ENCODE measurements at places on chromosomes 13 and 19.

DNA sequence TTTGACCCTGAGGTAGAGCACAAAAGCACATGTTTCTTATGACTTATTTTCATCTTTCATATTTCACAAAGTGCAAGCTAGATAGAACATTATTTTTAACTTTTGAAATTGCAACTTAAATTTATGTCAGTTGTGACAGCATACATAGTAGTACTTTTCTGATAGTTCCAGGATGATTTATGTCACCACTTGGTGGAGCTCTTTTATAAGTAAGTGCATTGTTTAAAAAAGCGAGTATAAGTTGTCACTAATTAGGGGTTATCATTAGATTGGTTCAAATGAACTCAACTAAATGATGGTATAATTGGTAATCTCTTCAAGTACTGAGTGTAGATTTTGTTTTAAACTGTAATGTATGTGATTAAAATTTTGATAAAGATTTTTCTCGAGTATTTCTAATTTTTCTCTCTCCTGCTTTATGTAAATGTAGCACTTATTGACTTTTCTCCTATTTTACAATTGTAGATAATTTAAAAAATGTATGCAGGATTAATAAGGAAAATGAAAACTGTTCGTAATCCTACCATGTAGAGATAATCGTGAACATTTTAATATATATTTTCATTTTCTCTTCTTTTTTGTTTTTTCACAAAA lies 31.1 kb downstream of the RB1 start:
- DNase-seq: peak; percentile 33

DNA sequence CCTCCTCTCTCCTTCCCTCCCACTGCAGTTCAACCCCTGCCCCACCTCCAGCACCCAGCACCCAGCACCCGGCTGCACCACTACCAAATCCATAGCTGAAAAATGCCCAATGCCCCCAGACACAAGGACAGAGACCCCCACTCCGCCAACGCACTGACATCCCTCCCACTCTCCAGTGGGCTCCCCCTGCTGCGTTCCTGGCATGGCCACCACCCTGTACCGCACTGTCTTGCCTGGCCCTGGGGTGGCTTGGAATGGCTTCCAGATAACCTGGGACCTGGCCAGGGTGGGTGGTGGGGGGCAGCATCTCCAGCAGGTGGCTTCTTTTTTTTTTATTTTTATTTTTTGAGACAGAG lies 5.8 kb upstream of the MKNK2 start:
- DNase-seq: no peak

- DNase-seq: no peak
Measured at GRCh38 chr13:54347531-54347930, 1318.9 kb downstream of the OLFM4 start.

DNA sequence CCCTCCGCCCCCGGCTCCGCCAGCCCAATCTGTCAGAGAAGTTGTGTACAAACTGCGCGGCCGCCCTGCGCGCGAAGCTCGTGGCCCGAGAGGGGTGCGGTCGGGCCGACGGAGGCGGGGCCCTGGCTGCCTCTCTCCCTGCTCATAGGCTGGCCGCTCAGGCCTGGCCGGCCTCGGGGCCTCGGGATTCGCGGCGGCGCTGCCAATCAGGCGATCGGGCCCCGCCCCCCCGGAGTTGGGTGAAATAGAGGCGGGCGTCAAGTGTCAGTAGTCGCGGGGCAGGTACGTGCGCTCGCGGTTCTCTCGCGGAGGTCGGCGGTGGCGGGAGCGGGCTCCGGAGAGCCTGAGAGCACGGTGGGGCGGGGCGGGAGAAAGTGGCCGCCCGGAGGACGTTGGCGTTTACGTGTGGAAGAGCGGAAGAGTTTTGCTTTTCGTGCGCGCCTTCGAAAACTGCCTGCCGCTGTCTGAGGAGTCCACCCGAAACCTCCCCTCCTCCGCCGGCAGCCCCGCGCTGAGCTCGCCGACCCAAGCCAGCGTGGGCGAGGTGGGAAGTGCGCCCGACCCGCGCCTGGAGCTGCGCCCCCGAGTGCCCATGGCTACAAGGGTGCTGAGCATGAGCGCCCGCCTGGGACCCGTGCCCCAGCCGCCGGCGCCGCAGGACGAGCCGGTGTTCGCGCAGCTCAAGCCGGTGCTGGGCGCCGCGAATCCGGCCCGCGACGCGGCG lies at the start of gene KLF5:
KLF5 (plus strand) TSS at position 270 of the 724 bp plus-strand sequence; CDS start at position 593, 323 bp downstream.
- peak; percentile 89 for DNase-seq

GRCh38 chr19:55305983-55306562 lies 19.1 kb downstream of the TMEM150B start:
- DNase-seq: no peak

DNA sequence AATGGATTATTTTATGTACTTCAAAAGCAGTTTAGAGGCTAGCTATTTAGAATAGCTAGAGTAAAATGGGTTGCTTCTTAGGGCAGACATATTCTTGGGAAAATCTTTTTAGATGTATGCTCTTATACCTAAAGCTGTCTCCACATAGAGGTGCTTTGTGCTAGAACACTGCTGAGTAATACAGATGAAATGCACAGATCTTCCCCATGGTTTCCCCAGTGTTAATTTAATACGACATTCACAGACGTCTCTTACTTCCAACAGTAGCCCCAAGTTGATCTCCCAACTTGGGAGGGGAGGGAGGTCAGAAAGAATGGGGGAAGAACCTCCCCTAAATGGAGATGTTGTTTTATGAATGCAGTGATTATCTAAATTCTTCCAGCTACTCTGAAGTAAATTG lies 16.9 kb downstream of the NALCN start:
- no peak for DNase-seq

DNA sequence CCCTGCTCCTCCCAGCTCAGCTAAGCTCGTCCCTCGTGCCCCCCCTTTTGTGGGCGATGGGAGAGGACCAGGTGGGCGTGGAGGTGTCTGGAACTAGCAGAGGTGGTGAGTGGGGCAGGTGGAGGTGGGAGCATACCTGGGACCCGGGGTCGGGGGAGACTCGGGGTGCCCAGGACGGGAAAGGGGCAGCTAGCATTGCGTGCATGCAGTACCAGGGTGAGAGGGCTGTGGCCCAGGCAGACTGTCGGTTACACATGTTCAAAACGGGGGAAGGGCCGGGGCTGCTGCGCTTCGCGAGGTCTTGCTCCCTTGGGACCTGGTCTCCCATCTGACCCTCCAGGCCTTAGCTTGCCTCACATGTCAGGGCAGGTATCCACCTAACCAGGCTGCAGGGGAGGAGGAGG lies 9.1 kb downstream of the TLE5 start:
- no peak for DNase-seq

GRCh38 chr13:113664751-113665596 lies 2.0 kb upstream of the GRK1 start:
- DNase-seq: no peak

DNA sequence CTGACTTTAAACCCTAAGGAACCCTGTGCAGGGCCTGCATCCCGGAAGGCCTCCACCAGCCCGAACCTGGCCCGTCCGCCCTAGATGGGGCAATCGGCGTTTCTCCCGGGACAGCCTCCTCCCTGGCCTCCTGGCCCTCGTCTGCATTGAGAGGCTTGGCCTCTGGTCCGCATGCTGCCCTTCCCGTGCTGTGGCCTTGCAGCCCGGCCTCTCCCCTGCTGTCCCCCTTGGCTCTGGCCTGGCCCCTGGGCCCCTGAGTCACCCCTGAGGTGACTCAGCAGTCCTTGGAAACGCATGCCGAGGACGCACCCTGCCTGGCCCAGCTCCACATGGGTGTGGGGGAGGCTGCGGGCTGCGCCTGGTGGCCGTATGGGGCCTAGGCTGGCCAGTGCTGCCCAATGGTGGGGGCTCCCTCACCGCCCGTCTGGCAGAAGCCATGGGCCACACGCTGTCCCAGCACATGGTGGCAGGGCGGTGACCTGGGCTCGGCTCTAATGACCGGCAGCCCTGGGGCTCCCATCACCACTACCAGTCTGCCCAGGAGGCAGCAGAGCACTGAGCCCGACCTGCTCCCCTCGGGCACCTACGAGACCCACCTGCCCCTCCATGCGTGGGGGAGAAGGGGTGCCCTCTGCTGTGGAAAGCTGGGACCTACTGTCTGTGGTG lies 25.7 kb downstream of the SH3GL1 start:
- DNase-seq: no peak

GRCh38 chr13:110562036-110562597 lies 595 bp upstream of the RAB20 start:
- DNase-seq: peak; percentile 55

DNA sequence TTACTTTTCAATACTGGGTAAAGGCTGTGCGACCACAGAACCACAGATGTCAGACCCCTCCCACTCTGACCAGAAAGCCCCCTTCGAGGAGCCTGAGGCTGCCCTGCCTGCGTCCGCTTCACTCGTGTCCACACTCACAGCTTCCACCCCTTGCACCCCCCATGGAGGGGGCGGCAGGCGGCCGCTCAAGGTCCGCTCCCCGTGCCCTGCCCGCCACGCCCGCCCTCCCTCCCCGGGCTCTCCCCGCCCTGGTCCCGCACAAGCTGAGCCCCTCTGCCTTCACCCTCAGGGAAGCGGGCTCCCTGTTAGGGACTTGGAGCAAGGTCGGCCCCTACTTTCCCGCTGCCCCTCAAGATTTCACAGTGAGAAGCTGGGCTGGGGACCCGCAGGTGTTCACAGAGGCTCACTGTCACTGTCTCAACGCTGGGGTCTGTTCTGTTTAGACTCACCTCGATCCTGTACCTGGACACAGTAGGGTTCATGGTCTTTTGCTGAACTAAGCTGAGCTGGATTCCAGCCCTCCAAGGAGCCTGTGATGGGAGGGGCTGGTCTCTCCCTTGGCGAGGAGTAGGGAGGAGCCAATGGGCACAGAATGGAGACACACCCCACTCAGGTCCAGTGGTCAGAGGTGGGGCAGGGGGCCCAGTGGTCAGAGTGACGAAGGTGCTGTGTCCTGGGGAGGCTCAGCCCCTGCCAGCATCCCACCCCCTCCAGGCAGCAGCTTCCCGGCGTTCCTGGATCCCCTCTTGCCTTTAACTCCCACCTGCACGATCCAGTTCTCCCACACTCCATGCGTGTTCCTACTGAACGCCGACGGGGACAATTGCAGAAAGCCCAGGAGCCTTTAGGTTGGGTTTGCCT lies 69.5 kb downstream of the SPACA7 start:
- DNase-seq: no peak

GRCh38 chr19:19653597-19654147 lies 9.8 kb downstream of the ATP13A1 start:
- DNase-seq: no peak

GRCh38 chr19:32543115-32543900 lies 37.7 kb upstream of the PDCD5 start:
- no peak for DNase-seq

- DNase-seq: no peak
Measured at GRCh38 chr19:18605196-18605545, 1.4 kb downstream of the CRLF1 start.

DNA sequence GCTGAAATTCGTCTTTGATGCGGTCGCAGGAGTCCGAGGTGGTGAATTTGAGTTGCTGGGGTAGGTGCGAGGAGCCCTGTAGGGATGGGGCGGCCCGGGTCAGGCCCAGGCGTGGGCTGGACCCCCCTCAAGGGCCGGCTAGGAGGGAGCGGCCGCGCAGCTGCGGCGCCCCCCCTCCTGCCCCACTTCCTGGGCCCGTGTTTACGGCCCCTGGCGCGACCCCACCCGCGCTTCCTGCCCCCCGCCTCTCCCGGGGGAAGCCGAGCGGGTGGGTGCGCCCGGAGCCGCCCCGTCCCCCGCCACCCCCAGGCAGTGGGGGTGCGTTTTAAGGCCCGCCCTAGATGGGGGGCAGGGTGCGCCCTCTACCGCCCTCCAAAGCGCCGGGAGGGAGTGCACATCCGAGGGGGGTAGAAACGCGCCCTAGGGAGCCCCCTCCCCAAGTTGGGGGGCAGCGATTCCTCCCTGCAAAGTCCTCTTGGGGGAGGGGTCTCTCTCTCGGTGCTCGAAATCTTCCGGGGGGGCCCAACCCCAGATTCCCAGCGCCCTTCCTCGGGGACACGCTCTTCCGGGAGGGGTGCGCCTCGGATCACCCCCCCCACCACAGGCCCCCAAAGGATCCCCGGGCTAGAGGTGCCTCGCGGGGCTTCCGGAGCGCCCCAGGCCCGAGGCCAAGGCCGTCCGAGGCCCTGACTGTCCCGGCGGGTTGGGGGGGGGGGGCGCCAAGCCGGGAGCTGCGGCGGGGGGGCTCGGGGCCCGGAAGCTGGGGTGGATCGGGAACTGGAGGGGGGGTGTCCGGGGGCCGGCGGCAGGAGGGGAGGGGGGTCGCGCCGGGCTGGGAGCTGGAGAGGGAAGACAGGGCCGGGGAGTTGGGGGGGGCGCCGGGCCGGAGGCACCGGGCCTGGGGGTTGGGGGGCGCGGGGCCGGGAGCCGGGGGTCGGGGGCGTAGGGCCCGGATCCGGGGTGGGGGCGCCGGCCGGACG lies 823 bp downstream of the TLE5 start:
- DNase-seq: no peak

GRCh38 chr19:58118979-58119733 lies 21.1 kb upstream of the ZSCAN18 start:
- DNase-seq: no peak

- DNase-seq: no peak
Measured at GRCh38 chr13:110506396-110506795, 55.1 kb downstream of the RAB20 start.

DNA sequence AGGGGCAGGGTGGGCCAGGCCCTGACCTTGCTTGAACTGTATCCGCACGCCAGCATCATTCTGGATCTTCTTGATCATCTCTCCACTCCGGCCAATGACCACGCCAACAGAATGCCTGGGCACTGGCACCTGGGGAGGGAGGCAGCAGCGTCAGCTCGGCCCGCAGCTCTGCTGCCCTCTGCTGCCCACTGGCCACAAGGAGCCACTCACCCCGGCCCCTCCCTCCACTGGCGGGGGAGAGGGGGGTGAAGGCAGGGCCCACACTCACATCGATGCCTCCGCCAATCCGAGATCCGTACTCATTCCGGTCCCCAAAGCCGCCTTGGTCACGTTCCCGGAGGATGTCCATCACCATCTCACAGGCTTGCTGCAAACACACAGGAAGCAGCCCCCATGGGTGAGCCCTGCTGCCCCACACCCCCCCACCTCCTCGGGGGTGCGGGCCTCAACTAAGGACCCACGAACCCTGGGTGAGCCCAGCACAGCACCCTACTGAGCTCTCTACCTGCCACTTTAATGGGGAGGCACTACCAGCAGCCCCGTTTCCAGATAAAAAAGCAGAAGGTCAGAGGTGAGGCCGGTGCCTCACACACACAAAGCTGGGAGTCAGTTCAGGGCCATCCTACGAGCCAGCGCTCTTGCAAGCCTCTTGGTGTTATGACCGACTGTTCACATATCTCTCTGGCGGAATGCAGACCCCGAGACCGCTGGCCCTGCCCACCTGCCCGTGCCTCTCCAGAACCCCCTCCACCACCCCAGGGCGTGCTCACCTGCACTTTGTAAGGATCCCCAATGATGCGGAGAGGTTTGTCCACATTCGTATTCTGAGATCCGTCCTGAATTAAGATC lies 6.7 kb downstream of the KHSRP start:
- no peak for DNase-seq

DNA sequence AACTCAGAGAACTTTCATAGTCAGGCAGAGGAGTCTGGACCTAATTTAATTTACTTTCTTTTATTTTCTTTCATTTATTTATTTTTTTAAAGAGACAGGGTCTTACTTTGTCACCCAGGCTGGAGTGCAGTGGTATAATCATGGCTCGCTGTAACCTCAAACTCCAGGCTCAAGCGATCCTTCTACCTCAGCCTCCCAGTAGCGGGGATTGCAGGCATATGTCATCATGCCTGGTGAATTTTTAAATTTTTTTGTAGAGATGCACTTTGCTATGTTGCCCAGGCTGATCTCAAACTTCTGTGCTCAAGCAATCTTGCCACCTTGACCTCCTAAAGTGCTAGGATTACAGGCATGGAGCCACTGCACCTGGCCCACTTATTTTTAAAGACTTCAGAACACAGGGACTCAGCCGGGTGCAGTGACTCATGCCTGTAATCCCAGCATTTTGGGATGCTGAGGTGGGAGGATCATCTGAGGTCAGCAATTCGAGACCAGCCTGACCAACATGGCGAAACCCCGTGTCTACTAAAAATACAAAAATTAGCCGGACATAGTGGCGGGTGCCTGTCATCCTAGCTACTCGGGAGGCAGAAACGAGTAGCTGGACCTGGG lies 50.6 kb downstream of the KLF5 start:
- DNase-seq: no peak

All from foreskin melanocyte (primary cell).